ENCODE measurements at places on chromosomes 6 and 20. TPM values are rescaled to one million over a fixed set of nuclear protein-coding genes. Genes with fewer than 3 reads are reported as not detected.
A peak's percentile ranks its signal among the peaks of the same experiment; 100 is the strongest.

The ERVFRD-1 gene
- total RNA-seq, result not detected

- DNase-seq, result no peak
Measured at GRCh38 chr6:63798378-63798777, 162.8 kb downstream of the PHF3 start.

DNA sequence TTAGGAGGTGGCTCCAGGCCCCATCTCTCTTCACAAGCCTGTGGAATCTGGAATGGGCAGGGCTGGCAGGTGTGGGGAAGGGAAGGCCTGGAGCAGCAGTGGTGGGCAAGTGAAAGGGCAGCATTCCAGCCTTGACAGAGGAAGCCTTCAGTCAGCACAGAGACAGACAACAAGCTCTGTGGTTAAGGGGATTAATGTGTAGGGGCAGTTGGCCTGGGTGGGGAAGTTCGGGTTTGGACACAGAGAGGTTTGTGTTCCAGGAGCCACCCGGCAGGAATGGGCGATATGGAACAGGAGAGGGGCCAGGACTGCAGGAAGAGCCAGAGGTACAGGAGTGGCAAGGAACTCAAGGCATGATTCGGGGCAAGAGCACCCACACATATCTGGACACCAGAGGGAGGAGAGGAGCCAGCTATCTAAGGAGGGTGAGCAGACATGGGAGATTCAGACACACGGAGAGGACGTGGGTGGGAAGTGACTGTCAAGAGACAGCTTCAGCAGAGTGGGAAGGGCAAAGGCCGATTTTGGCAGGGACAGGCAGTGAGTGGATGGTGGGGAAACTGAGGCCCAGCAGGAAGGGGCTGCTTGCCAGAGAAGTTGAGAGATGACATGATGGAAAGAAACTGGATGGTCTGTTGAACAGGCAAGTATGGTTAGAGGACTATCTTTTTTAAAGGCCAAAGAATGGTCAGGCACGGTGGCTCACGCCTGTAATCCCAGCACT is 2.5 kb upstream of the SLC44A4 start:
- DNase-seq, result peak; percentile 82

- peak; percentile 22 for DNase-seq
Measured at GRCh38 chr20:34415079-34415478, 52.0 kb downstream of the ITCH start.
